ENCODE measurements at places on chromosomes 7 and 10.

DNA sequence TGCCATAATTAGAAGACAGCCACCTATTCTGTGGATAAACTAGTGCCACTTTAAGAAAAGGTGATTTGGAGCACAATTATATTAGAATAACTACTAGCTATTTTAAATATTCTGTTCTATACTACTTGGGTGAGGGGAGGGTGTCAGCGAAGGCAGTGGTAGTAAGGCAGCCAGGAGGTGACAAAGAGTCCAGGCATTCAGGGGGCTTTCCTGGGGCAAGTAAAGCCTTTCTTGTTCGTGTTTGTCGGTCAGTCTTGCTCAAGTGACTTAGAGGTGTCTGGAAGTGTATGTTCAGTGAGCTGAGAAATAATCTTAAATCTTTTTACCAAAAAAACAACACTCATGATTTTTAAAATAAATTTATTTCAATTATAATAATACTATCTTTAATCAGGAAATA, 34.4 kb downstream of the ADD3 start:
- no peak for DNase-seq

GRCh38 chr7:33728873-33729551, 176.3 kb upstream of the BMPER start:
- DNase-seq = no peak

DNA sequence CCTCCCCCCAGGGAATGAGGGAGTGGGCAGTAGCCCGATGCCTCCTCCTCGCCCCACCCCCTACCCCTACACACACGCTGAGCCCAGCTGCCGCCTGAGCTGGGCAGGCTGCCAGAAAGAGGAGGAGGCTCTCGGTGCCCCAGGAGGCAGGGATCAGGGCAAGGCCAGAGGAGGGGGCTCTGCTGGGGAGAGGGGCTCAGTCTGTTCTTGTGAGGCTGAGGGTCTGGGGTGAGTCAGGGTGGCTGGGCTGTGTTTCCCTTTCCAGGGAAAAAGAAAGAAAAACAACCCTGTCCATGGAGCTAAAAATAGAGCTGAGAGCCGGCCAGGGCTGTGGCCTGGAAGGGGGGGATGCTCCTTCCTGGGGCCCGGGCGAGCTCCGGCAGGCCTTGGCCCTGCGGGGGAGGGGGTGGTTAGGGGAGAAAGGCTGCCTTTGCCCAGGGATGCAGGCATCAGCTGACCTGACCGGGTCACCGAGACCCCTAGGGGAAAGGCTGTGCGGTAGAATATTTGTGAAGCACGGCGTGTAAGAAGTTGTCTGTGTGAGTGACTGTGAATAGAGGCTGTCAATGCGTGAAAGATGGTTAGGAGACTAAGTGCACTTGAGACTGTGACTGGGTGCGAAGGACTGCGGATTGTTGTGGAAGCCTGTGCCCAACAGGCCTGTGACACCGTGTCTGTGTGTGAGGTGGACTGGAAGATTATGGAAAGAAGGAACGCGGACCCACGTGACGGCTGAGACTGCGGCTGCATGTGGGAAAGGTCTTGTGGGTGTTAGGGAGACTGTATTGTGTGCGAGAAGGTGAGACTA, 1.2 kb upstream of the LZTS2 start:
- DNase-seq = peak; percentile 53

DNA sequence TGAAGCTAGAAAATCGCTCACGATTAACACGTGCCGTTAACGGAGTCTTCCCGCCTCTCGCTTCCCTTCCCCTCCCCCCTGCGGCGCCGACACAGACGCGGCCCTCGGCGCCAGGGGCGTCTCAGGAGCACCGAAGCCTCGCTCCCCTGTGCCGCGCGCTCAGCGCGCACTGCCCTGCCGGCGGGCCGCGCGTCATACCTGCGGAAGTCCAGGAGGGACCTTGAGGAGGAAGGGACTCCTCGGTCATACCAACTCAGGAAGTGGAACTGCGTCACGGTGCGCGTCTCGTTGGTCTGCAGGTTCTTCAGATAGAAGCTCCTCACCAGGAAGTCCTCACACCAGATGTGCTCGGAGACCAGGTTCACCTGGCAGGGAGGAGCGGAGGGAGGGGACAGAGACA, 239.6 kb downstream of the DNAJB6 start:
- no peak for DNase-seq

- DNase-seq = peak; percentile 19
Observed at GRCh38 chr10:73894245-73894971, 16.5 kb upstream of the PLAU start.

- peak; percentile 32 for DNase-seq
Observed at GRCh38 chr7:39414224-39415035, 151.8 kb upstream of the YAE1 start.

All from T1000 (cell line).